T-cell (primary cell): ENCODE measurements at places on chromosomes 16 and 17.
A peak's percentile ranks its signal among the peaks of the same experiment; 100 is the strongest.

GRCh38 chr17:9226794-9227135 is 205.5 kb downstream of the NTN1 start:
- peak; percentile 49 for DNase-seq

DNA sequence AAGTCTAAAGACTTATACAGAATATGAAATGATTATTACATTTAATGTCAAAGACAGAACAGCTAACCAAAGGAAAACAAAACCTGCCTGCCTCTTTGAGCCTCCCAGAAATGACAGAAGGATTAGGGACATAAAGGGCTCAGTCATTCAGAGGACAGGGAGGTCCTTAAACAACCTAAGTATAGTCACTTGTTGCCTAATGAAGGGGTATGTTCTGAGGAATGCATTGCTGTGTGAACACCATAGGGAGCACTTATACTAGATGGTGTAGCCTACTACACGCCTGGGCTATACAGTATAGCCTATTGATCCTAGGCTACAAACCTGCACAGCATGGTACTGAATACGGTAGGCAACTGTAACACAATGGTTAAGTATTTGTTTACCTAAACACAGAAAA is 106.4 kb downstream of the PARN start:
- no peak for DNase-seq

DNA sequence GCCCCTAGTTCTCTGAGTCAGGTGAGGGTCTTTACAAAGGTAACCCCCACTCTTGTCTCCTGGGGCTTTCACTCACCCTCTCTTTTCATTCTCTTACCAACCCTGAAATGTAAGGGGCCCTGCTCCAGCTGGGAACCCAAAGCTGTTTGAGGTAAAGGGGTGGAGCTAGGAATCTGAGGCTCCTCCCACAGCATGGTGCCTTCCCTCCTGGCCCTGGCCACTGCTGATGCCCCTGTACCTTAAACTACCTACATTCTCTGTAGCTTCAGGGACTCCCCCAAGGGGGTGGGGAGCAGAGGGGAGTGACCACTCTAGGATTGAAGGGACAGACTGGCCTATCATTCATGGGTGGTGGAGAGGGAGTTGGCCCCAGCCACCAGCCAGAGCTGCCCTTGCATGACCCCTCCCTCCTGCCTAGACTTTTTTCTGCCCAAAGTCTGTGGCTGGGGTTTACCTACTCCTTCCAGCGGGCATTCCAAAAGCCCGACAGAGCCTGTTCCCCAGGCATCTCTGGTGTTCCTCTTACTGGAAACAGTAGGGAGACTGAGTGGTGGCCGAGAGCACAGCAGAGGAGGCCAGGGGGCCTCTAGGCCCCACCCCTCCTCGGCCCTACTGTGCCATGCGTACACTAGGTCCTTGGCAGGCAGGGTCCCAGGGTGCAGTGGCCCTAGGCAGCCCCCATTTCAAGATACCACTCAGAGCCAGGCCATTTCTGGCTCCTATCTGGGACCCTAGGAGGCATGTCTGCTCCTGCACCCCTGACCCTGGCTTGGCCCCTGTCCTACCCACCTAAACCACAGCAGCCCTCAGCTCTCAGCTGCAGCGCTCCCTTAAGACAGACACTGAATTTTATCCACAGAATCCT is 9.5 kb downstream of the DOK4 start:
- DNase-seq = no peak

- DNase-seq = no peak
Observed at GRCh38 chr16:70568601-70569237, 45.1 kb downstream of the SF3B3 start.
